ENCODE measurements at places on chromosomes 7 and 10. TPM values are rescaled to one million over a fixed set of nuclear protein-coding genes. Genes with fewer than 3 reads are reported as not detected.

DNA sequence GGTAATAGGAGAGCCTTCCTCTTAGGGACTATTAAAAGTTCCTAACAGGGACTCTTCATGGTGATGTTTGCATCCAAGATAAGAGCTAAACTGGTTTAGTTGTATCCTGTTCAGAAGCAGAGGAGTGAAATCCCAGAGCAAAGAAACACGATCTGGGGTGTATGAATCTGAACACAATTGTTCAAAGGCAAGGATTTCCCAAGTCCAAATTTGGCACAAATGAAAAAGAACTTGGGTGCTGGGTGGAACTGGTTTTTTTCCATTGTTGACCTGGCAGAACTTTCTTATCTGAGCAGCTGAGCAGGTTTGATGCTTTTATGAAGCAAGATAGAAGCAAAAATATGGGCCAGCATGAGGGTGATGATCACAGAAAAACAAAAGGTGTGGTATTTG lies 6.0 kb downstream of the AGFG2 start:
- DNase-seq: peak; percentile 46

DNA sequence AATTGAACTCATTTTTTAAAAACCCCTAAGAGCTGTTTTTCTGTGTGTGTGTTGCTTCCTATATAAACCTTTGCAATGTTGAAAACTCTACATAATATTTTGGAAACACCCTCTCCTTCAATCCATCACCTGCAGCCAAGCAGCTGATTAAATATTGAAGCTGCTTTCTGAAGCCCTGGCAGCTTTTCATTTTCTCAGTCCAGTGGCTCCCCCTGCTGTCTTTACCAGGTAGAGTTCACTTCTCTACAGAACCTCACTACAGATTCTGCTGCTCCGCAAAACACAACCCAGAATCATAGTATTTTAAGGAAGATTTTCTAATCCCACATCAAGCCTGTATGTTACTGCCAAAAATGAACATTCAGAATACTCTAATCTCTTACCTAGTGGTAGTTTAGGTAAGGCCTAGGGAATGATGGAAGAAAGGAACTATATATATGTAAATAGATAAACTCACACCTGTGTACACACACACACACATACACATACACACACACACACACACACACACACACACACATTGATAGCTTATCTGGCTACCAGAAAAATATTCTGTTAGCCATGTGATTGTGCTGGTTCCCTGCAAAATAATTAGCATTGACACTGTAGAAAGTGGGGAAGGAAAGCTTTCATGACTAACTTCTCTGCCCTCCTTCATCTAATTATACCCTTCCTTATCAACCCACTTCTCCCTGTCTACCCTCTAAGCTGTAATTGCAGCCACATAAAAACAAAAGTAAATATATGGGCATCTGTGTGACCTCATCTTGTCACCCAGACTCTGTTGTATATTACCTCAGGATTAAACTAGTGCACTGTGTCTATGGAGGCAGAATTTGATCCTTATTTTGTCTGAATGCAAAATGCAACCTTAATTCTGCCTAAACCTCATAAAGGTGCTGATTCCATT lies 229.5 kb upstream of the FZD1 start:
- peak; percentile 41 for DNase-seq

GRCh38 chr10:113113241-113113640 lies 163.2 kb downstream of the TCF7L2 start:
- no peak for DNase-seq

- no peak for DNase-seq
These were observed 361.6 kb upstream of the GRM3 start for GRCh38 chr7:86282014-86282682.

- DNase-seq: peak; percentile 53
These were observed 36.7 kb downstream of the ASNS start for GRCh38 chr7:97835296-97836138.

- DNase-seq: no peak
These were observed 52.7 kb upstream of the PRSS1 start for GRCh38 chr7:142696456-142697179.

DNA sequence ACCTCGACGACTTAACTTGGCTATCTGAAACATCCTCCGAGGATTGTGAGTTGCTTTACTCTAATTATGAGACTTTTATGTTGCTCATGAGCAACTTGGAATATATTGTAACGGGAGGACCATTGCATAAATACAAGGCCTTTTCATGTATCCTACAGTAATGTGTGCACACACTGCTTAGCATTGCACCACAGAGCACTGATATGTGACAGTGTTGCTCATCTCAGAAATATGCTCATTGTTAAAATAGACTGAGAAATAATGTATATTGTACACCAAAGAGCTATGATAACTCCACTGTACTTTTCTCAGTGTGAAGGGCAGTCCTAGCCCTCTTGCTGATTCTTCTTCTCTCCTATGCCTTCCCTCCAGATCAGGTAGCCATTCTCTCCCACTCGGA lies 102.8 kb upstream of the CDK13 start:
- DNase-seq: no peak

DNA sequence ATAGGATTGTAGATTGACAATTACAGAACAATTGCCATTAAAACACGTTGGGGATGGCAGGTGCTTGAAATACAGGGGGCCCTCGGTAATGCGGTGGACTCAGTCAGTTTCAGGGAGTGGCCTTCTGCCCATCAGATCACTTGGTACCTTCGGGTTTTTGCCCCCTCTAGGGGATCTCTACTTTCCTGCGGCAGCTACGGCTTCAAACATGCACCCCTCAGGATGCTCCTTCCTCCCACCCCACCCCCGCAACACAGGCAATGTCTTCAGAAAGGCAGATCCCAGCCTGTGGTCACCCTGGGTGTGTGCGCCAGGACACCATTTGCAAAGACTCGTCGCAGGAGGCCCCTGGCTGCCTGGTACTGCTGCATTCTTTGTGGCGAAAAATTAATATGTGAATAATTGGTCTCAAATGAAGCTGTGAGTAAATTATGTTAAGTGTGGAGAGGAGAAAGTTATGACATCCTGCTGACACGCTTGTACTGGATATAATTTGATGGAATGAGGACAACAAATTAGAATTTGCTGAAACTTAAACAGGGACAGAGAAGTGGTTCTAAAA lies 431.0 kb upstream of the MKI67 start:
- DNase-seq: no peak

- no peak for DNase-seq
These were observed 33.6 kb downstream of the VSTM4 start for GRCh38 chr10:49081547-49082275.

GRCh38 chr10:11189582-11190376 lies 172.1 kb downstream of the CELF2 start:
- DNase-seq: no peak

DNA sequence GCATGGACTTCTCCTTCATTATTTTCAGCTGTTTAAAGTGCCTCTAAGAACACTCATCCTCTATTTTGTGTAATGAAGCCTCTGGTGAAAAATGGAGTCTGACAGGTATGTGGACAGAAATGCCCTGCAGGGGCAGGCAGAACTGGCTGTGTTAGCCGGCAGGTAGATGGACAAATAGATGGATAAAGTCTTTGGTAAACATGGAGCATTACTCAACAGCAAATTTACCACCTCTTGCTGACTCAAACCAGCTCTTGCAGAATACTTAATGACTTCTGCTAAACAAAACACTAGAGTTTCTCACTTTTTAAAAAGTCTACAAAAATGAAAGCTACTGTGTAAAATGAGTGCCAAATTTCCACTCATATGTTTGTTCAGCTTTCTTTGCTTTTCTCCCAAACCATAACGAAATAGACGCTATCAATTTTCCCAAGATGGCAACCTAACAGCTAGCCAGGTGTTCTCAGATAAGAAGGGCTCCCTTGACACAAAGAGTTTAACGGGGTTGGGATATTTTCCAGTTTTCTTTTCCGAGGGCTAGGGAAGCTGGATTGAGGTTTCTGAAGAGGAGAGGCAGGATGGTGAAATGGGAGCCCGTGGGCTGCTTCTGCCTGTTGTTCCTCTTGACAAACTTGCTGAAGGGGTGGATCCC lies 71.9 kb upstream of the HABP2 start:
- DNase-seq: peak; percentile 91

- peak; percentile 96 for DNase-seq
These were observed 3.3 kb upstream of the DENND10 start for GRCh38 chr10:119100434-119101238.

DNA sequence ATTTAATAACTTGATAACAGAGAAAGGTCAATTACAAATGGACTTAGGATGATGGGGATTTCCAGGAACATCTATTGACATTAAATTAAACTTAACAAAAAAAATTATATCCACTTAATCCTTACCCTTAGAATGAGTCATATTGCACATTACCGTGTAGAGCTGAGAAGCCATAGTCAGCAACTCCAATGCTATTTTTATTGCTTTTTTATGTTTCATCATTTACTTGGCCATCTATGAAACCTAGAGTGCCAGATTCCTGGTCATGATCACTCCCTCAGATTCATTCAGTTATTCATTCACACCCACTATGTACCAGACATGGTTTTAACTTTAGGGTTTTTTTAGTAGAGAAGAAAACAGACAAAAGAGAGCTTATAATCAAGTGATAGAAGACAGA lies 1180.4 kb downstream of the CNTNAP2 start:
- no peak for DNase-seq

DNA sequence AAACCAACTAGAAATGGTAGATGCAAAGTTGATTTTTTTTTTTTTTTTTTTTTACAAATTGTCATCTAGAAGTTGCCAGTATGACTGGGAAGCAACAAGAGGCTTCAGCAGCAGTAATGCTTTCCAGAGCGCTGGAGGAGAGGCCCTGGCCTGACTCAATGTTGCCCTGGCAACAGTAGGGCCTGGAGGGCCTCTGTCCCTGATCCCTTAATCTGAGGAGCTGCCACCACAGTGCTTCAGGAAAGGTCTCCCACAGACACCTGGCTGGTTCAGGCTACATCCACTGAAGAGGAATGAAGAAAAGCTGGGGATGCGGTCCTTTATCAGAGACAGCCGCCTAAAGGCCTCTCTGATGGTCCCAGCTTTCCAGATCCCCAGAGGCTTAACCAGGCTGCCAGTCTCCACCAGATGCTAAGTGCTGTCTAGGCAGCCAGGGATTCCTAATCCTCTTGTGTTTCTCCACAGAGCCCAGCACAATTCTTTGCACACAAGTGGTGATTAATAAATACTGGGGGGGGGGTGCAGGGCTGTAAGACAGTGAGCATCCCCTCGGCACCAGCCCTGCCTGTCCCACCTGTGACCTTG lies 33.7 kb downstream of the ZNF777 start:
- DNase-seq: no peak

- no peak for DNase-seq
These were observed 61.7 kb downstream of the ICA1 start for GRCh38 chr7:8200316-8200715.

GRCh38 chr10:32980242-32980557 lies 22.2 kb upstream of the ITGB1 start:
- no peak for DNase-seq

DNA sequence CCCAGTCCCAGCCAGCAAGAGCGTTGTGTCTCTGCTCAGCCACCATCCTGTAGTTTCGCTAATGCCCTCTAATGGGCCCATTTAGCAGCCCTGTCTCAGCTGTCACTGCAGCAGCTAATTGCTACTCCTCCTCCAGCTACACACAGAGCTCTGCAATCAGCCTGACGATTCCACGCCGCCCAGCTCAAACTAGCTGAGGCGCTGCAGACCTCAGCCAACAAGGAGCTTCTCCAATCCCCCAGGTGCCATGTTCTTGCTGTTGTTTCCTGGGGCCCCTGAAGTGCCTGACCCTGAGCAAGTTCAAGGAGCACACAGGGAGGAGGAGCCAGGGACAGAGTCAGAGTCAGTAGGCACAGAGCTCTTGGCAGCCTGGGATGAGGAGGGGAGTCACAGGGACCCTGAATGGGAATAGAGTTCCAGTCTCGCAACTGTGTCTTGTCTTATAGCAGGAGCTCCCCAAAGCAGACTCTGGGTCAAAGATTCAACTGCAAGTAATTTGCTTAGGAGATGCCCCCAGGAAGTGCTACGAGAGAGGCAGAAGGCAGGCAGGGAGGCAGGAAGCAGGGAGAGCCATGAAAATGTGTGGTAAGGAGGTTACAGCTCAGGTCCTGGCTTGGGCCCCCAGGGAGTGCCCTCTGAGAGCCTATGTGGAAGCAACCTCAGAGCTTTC lies 135.8 kb upstream of the UNC5B start:
- DNase-seq: no peak

DNA sequence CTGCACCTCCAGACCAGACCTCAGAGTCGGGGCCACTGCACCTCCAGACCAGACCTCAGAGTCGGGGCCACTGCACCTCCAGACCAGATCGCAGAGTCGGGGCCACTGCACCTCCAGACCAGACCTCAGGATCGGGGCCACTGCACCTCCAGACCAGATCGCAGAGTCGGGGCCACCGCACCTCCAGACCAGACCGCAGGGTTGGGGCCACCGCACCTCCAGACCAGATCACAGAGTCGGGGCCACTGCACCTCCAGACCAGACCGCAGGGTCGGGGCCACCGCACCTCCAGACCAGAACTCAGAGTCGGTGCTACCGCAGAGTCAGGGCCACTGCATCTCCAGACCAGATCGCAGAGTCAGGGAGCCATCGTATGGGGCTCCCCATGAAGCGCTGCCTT lies 105.9 kb downstream of the ACTR3B start:
- no peak for DNase-seq

DNA sequence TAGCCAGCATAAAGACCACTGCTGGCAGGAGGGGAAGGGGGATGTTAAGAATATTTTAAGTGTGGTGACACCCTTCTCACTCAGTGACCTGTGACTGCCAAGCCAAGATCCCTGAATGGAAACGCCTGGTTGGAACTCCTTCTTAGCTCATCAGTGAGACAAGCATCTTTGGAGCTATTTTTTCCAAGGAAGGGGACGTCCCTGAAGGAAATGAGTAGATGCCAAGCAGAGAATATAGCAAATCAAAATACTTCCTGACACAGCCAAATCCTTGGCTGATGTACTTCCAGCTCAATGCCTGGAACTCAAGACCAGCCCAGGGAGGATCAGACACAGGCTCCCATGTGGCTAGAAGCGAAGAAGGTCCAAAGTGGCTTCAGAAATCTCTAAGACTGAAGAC lies 82.2 kb downstream of the SORBS1 start:
- no peak for DNase-seq

- peak; percentile 21 for DNase-seq
These were observed 2.1 kb downstream of the GLCCI1 start for GRCh38 chr7:7970531-7971307.

Gene PKD2L1
- not detected for total RNA-seq

Gene MBL2
- total RNA-seq: not detected

Gene MGMT
- 19.3 TPM for total RNA-seq

Gene TMEM236
- total RNA-seq: under 0.01 TPM

Gene RALA
- total RNA-seq: 15.3 TPM

Data from bronchial epithelial cell (primary cell).